HS-5 (cell line): ENCODE measurements at places on chromosomes 3 and 15.

DNA sequence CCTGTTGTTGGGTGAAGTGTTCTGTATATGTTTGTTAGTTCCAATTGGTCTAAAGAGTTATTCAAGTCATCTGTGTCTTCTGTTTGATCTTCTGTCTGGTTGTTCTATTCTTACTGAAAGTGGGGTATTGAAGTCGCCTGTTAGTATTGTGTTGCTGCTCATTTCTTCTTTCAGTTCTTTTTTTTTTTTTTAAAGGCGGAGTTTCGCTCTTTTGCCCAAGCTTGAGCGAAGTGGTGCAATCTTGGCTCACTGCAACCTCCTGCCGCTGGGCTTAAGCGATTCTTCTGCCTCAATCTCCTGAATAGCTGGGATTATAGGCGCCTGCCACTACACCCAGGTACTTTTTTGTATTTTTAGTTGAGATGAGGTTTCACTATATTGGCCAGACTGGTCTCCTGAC lies 23.5 kb downstream of the PFN2 start:
- DNase-seq = no peak

- peak; percentile 28 for DNase-seq
Measured at GRCh38 chr15:83602021-83602420, 51.9 kb upstream of the ADAMTSL3 start.

DNA sequence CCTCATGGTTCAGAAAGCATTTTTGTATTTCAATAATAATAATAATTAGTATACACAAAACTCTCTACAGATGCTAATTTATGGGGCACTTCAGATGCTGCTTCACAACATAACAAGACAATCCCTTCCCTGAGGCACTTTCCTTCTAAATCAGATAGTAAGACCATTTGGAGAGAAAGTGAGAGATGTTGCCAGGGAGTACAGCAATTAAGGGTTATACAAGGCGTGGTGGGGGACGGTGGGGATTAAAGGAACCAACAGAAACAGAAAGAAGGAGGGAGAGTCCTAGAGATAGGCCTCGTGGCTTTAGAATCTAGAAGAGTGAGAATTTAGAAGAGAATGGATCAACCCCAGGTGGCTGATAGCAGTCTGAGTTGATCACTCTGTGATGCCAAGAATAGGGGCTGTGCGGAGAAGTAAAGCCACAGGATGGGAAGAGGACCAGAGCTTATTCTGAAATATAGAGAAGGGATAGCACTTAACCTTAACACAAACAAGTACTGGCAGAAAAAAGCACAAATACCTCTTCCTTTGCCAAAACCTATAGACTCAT lies 76.9 kb downstream of the ETFA start:
- DNase-seq = no peak

GRCh38 chr3:62036726-62037125 lies 336.6 kb downstream of the FEZF2 start:
- no peak for DNase-seq

DNA sequence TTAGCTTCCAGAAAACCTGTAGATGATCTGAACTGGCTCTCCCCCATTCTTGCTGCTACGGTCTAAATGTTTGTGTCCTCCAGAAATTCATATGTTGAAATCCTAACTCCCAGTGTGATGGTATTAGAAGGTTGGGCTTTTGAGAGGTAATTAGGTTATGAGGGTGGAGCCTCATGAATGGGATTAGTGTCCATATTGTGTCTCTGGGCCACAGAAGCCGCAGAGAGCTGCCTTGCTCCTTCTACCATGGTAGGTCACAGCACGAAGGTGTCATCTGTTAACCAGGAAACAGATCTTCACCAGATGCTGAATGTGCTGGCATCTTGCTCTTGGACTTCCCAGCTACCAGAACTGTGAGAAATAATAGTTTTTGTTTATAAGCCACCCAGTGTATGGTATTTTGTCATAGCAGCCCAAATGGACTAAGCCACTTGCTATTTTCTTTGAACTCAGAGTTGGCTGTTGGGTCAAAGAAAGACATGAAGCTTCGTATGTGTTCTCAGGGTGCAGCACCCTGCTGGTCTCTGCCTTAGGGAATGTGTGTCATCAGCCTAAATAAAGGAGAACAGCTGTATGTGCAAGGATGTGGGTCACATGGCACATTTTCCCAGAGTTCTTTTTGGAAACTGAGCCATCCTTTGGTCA lies 317.5 kb upstream of the SLCO3A1 start:
- no peak for DNase-seq

GRCh38 chr3:150968341-150969035 lies 4.0 kb downstream of the CLRN1 start:
- DNase-seq = no peak

DNA sequence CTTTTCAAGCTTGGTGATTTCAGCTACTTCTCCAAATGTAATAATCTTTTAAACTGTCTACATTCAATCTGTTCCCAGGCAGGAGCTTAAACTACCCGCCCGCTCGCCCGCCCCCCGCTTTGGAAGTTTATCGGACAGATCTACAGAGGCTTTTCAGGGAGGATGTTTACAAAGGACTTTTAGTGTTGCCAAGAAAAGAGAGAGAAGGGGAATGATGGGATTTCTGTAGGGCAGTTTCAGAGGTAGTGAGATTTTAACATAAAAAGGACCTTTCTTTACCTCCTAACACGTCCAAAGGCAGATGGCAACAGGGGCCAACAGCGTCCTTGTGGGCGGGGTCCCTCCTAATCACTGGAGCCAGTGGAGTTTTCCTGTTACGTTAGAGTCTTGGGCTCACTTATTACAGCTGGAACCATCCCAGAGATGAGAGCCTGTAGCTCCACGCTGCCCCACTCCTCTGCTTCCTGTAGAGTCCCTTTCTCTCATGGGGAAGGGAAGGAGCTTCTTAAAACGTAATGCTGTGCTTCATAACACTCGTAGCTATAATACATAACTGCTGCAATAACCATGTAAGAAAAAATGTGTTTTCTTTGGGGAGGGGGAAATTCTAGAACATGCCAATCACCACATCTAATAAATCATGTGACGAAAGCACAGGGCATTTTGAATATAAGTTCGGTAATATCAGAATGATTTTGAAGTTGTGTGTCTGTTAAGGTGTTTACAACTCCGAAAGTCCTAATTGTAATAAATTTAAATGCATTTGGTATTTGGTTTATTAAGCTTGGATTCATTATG lies 30.9 kb downstream of the HES1 start:
- DNase-seq = no peak

- no peak for DNase-seq
Measured at GRCh38 chr15:37783290-37783689, 151.2 kb upstream of the TMCO5A start.

- DNase-seq = no peak
Measured at GRCh38 chr15:88612186-88612796, 8.8 kb upstream of the AEN start.

DNA sequence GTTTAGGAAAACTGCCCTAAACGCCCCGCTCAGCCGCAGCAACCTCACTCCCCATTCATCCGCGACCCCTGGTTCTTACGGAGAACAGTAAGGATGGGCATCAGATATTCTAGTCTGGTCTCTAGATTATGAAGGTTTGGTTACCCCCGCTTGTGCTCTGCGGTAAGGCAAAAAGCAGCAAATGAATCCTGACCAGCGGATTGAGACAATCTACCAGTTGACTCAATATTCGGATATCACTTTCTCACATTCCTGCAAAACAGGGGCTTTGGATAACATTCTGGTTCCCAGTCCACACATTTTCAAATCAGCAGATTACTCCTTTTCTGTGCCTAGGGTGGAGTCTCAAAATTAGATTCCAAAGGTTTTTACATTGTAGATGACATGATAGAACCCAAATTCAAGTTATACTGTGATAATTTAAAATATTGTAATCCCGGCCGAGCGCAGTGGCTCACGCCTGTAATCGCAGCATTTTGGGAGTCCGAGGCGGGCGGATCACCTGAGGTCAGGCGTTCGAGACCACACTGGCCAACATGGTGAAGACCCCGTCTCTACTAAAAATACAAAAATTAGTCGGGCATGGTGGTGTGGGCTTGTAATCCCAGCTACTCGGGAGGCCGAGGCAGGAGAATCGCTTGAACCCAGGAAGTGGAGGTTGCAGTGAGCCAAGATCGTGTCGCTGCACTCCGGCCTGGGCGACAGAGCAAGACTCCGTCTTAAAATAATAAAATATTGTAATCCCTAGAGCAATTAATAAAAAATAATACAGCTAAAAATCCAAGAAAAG lies 1.1 kb upstream of the CYFIP1 start:
- no peak for DNase-seq

GRCh38 chr3:125433091-125433534 lies 58.0 kb upstream of the ZNF148 start:
- no peak for DNase-seq

DNA sequence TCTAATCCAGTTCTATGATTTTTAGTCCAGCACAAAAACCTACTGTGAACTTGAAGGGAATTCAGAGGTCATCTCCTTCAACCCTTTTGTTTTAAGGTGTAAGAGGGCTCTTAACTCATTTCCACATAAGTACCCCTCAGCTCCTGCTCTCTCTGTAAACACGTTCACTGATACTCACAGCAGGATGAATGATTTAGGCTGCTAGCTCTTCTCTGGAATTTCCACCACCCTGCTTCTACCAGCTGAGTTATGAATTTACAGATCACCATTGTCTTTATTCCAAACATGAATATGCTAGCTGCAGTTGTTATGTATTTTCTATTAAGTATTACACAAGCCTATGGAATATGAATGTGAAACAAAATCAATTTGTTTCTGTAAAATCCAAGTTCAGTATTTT lies 101.3 kb upstream of the NANOGP8 start:
- DNase-seq = no peak

DNA sequence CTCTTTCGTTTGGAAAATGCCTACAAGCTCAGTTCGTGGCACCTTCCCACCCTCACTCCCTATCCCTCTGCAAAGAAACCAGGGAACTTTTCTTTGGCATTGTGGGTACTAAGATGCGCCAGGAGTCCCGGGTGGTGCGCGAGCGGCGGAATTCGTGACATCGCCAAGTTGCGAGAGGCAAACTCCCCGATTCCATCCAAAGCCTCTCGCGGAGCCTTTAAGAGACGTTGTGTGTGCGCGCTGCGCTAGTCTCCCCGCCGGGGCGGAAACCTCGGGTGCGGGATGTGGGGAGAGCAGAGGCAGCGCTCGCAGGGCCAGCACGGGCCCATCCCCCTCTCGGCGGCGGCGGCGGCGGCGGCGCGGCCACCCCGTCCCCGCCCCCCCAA lies 443 bp upstream of the NR2F2 start:
- DNase-seq = no peak

- no peak for DNase-seq
Measured at GRCh38 chr3:143977341-143978262, 6.0 kb downstream of the DIPK2A start.

DNA sequence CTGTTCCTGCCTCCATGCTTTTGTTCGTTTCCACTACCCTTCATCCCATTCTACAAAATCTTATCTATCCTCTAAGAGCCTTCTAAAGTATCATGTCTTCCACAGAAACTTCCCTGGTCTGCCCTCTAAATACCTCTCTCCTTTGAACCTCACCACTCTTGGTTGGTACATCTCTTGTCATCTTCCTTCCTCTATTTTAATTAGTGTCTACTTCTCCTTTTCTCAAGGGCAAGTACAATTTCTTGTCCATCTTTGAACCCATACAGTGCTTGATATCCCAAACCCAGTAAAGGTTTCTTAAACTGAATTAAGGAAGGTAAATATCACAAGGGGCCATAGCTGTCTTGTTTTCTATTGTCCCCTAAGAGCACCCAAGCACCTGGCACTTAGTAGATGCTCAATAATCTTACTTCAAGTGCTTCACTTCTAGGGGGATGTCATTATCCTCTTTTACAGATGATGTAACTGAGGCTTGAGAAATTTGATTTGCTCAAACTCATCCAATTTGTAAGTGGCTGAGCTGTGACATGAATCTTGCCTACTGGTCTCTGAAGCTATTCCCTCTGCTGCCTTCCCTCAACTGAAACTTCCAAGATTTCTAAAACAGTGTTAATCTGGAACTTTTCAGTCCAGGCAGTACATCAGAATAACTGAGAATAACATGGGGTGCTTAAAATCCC lies 2.6 kb upstream of the DAPK2 start:
- no peak for DNase-seq

DNA sequence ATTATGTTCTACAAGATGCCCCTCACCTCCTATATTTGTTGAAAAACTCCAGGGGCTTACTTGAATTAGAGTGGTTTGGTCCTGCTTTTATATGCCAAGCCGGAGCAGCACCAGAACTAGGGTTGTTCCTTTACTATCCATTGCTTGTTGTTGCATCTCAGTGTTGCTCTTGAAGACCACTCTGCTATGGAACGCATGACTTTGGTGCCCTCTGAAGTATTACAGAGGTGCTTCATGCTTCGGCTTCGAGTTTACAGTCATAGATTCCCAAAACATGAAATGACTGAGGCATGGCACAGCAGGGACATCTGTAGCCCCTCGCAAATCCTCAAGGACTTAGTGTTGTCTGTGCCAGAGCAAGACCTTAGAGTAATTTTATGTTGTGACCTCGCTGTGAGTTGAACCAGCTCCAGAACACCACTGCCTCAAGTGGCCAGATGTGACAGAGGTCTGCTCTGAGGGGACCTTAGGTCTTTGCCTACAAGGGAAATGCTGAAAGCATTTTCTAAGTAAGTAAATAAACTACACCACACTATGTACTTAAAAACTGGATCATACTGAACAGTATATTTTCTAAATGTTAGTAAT lies 67.2 kb upstream of the SIAH2 start:
- DNase-seq = peak; percentile 1

GRCh38 chr3:38111201-38111600 lies 25.7 kb downstream of the ACAA1 start:
- DNase-seq = no peak

DNA sequence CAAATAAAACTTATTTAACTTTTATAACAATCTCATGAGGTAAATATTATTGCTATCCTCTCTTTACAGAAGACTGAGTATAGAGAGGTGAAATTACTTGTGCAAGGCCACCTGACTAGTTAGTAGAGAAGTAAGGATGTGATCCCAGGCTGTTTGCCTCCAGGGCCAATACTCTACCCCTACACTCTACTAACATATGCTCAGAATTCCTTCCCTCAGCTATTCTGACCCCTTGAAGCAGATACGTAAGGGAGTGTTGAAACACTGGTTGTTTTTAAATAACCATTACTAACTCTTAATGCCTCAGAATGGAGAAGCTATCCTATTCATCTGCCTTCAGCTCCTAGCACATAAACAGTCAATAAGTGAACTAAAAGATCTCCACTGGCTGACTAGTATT lies 24.1 kb downstream of the CSTA start:
- DNase-seq = no peak

DNA sequence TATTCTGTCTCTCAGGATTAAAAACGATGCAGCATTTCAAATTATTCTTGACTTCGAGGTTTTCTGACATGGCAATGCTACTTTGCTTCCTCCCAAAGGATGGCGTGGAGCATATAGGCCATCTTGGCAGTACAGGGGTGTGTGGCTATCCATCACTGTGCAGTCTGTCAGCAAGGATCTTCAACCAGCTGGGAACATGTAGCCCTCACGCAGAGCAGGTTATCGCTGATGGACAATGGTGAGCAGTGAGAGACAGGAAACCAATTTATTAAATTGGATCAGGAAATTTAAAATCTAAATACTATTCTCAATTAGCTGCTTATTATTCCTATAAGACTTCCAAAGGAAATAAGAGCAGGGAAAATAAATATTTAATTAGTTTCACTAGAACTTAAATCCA lies 615.3 kb downstream of the OTOL1 start:
- DNase-seq = no peak

- no peak for DNase-seq
Measured at GRCh38 chr3:140763532-140763931, 85.7 kb downstream of the TRIM42 start.
